ENCODE measurements at places on chromosomes 3 and 15.

DNA sequence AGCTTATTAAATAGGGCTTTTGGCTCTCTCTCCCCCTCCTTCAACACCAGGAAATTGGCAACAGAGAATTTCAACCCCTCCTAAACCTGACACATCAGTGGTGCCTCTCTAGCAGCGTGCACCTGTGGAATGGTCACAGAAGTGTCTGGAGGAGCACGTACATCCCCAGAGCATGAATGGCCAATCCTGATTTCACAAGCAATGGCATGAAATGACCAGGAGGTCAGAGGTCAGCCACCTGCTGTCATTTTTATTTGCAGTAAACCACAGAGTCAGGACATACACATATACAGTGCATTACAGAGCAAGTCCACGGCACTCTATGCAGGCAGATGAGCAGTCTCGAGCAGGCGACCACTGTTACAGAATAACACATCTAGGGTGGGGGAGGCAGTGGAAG lies 25.1 kb upstream of the ETV5 start:
- DNase-seq = no peak

DNA sequence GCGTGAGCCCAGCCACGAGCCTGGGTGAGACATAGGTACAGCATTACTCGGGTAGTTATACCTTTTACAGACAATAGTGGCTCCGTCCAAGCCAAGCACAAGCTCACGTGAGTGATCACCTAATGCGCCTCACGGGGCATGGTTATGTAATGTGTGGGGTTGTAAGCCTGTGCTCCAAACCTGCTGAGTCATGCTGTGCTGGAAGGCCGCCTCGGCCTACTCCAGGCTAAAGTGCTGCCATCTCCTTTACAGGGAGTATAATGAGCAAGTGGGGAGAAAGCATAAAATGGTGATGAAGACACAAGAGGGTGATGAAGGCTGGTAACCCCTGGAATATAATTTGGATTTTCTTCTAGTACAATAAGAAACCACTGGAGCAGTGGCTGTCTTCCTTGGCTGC lies 175.8 kb upstream of the STT3B start:
- DNase-seq = no peak

- no peak for DNase-seq
These were observed 506.9 kb upstream of the ADAMTS9 start for GRCh38 chr3:65194744-65195143.

- DNase-seq = no peak
These were observed 15.0 kb upstream of the RTP3 start for GRCh38 chr3:46482632-46483350.

DNA sequence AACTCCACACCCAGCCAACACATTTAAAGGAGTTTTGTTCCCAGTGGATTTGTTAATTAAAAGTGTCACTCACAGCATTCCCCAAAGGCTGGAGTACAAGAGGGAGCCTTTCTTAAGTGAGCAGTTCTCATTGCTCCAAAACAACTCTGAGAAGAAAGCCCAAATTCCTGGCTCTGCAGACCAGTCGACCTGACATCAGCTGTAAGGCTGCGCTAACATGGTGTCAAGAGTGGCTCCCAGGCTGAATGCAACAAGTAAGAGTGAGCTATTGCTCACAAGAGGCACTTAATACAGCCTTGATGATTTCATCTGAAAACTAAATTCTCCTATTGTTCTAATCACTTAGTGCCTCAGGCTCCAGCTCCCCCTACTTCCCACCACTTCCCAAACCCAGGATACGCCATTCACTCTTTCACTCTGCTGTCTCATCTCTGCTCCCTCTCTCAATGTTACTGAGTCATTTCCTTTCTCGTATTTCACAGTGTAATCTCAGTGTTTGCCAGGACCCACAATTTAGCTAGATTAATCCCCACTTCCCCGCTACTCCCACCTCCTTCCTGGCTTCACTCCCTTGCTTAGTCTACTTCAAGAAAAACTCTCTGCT lies 81.8 kb downstream of the WWTR1 start:
- DNase-seq = no peak

DNA sequence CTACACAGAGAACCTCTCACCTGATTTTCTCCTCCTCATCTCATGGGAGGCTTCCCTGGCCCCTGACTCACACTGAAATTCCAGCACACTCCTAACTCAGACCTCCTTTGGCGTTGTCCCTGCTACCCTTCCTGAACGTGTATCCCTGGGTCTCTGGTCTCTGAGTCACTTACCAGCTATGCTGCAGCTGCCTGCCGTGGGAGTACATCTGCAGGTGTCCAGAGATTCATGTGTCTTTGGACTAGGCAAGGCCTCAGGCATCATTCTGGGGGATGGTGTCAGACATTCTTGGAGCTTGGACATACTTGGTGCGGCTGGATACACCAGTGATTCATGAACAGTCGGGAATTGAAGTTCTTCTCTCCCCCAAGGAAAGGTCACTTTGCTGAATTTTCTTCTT lies 148.8 kb upstream of the TRIM42 start:
- no peak for DNase-seq

- DNase-seq = no peak
These were observed 259.5 kb upstream of the LYSMD4 start for GRCh38 chr15:99992611-99993231.

- no peak for DNase-seq
These were observed 473.3 kb upstream of the NR2F2 start for GRCh38 chr15:95857124-95857757.
